ENCODE measurements at places on chromosomes 2 and 18.

- DNase-seq = no peak
These were observed 10.2 kb upstream of the ITGA4 start for GRCh38 chr2:181446985-181447384.

- DNase-seq = no peak
These were observed 139.2 kb downstream of the MGAT5 start for GRCh38 chr2:134393075-134393461.

GRCh38 chr18:50177294-50177992 is 17.5 kb downstream of the MYO5B start:
- no peak for DNase-seq

DNA sequence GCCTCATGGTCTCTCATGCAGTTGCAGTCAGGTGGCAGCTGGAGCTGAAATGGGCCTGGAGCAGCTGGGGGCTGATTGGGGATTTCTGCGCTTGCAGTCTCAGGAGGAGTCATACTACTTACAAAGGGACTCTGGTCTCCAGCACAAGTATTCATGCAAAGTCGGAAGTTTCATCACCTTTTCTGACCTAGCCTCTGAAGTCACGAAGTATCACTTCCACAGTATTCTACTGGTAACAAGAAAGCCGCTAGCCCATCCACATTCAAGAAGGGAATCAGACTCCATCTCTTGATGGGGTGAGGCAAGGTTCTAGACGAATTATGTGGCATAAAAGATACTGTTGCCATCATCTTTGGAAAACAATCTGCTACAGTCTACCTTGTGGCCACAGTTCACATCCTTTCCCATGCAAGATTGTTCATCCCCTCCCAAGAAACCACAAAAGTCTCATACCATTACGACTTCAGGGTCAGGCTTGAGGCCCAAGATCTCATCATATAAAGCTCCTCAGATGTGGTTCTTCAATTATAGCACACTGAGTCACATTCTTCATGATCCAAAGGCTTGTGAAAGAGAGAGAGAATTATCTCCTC is 95.3 kb downstream of the SMC6 start:
- DNase-seq = no peak

GRCh38 chr2:191597186-191597751 is 80.7 kb upstream of the NABP1 start:
- DNase-seq = no peak

DNA sequence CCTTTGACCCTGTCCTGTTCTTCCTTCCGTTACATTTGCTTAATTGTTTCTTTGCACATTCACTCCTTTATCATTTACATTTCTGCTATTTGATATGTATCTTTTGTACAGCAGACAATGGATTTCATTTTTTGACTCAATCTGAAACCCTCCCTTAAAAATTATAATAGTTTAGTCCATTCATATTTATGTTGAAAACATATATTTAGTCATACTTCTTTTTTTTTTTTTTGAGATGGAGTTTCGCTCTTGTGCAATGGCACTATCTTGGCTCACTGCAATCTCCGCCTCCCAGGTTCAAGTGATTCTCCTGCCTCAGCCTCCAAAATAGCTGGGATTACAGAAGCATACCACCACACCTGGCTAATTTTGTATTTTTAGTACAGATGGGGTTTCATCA is 95.3 kb upstream of the TGFA start:
- DNase-seq = no peak

GRCh38 chr18:52190195-52190594 is 149.8 kb upstream of the DCC start:
- DNase-seq = no peak

DNA sequence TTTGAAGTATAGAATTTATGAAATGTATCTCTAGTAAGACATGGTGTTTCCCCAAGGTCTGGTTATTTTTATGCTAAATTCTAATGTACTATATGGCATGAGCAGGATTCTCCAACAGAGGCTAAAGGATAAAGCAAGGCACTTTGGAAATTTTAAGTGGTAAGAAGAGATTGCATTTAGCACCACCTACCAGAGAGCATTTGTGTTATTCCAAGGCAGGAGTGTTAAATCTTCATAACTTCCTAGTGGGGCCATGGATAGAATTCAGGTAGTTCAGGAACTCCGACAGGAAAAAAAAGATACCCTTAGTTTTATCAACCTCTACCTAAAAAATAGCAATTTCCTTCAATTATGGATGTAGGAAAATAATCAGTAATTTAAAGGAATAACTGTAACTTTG is 497.4 kb upstream of the CRIM1 start:
- no peak for DNase-seq

GRCh38 chr18:28109781-28110560 is 67.0 kb downstream of the CDH2 start:
- no peak for DNase-seq

GRCh38 chr2:23545811-23546210 is 160.8 kb downstream of the KLHL29 start:
- DNase-seq = no peak

DNA sequence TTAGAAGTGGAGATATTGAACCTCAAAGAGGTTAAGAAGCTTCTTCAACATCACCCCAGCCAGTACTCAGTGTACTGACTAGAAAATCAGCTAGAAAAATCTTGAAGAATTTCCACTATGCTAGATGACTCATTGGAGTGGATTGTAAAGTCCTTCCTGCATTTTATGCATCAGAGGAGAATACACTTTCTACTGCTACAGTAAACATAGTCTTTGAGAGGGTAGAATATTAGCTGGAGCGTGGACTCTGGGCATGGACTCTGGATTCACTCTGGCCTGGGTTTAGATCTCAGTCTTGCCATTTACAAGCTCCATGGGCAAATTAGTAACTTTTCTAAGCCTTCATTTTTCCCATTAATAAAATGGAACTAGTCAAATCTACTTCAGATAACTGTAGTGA is 215.9 kb downstream of the IRS1 start:
- DNase-seq = no peak
